Stimulated activated CD8-positive, alpha-beta memory T cell treated with anti-CD3 and anti-CD28 coated beads, Interleukin-4, amount 100 ng/mL, for 24 hours (primary cell): ENCODE measurements at places on chromosomes 13 and 19.

- DNase-seq, result no peak
These were observed 2385.0 kb downstream of the PCDH9 start for GRCh38 chr13:64845110-64845509.

GRCh38 chr13:113907635-113908617 lies 44.0 kb upstream of the GAS6 start:
- DNase-seq, result no peak

GRCh38 chr19:34228347-34228746 lies 26.0 kb upstream of the GARRE1 start:
- no peak for DNase-seq

DNA sequence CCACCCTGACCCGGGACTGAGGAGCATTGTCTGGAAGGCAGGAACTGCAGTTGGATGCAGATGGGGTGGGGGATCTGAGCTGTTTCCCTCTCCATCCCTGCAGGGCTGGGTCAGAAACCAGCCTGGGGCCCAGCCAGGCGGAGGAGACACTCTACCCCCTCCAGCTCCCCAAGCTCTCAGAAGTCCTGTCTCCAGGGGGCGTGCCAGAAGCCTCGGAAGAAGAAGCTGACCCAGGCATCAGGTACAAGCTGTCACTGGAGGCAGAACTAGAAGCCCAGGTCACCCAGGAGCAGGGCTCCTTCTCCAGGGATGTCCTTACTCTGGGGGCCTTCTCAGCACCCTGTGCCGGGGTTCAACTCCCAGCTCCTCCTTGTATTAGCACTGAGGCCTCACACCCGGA lies 15.5 kb downstream of the SIX5 start:
- no peak for DNase-seq

DNA sequence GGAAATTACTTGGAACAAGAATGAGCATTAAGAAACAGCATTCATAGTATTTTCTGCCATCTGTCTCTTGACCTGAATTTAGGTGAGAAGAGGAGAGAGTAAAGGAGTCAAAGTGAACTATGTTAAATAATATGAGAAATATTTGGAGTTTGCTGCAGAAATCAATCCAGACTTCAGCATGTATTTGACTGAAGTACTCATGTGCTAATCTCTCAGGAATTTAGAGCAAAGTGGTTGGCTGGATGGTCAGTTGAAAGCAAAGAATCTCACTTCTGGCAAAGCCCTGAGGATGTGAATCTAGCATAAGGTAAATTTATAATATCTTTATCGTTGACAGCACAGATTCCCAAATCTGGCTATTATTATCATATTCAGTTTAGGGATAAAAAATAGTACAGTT lies 394.3 kb downstream of the PCDH17 start:
- DNase-seq, result no peak

- DNase-seq, result no peak
These were observed 120.0 kb upstream of the RNF113B start for GRCh38 chr13:98297051-98297450.

DNA sequence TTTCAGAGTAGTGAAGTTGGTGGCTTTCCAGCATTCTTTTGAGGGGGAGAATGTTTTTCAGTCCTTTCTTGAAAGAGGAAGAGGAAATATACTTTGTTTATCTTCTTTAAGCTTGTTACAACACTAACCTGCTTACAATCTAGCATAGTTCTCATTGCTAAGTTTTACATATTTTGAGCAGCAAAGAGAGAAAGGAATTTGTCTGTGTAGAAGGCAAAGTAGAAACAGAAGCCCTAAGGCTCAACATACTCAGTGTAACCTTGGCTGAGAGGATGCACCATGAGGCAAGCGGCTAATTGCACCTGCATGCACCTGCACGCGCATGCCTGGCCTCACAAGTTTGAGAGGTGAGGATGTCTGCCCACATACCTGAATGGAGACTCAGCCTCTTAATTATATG lies 2.2 kb downstream of the FRY start:
- DNase-seq, result no peak

- DNase-seq, result no peak
These were observed 35.0 kb upstream of the PNMA8B start for GRCh38 chr19:46530636-46531035.

DNA sequence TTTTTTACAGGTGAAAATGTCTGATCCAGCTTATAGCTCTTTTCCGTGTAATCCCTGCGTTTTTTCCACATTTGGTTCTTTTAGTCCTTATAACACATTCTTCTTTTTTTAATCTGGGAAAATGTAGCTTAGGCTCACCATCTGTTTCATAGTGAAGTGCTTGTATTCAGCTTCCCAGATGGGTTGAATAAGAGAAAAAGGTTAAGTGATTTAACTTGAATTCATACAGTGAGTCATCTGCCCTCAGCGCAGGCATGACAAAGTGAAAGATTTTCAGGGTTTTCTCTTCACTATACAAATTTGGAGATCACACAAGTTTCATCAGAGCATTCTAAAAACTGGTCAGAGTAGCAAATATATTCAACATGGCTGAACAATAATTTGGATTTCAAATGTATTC lies 224.8 kb downstream of the SPRY2 start:
- DNase-seq, result no peak

- DNase-seq, result no peak
These were observed 8.3 kb downstream of the PIAS4 start for GRCh38 chr19:4015705-4016402.

DNA sequence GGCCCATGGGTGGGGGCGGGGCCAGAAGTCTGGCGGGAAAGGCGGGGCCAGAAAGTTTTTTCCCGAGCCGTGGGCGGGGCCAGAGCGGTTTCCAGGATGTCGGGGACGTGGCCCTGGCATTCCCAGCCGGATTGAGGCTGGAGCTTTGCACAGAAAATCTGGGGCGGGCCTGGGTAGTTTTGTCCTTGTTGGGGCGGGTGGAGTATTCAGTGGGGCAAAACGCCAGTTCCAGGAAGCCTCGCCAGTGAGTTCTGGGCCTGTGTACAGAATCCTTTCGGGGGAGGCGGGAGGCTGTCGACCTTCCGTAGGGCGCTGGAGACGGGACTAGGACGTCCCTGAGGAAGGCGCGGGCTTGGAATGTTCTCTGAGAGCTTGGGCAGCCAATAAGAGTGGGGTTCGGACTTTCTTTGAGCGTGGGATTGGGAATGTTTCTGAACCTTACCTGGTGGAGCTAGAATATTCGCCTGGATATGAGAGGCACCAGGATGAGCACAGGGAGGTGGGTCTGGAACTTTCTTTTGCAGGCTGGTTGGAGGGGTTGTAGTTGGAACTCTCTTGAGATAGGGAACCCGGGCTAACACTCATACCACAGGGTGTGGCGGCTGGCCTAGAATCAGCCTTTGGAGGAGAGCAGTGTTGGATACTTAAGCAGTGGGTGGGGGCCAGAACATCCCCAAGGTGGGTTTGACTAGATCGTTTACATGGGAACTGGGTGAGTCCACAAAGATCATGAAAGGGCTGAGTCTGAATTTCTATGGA lies 1.3 kb downstream of the CCDC9 start:
- no peak for DNase-seq

DNA sequence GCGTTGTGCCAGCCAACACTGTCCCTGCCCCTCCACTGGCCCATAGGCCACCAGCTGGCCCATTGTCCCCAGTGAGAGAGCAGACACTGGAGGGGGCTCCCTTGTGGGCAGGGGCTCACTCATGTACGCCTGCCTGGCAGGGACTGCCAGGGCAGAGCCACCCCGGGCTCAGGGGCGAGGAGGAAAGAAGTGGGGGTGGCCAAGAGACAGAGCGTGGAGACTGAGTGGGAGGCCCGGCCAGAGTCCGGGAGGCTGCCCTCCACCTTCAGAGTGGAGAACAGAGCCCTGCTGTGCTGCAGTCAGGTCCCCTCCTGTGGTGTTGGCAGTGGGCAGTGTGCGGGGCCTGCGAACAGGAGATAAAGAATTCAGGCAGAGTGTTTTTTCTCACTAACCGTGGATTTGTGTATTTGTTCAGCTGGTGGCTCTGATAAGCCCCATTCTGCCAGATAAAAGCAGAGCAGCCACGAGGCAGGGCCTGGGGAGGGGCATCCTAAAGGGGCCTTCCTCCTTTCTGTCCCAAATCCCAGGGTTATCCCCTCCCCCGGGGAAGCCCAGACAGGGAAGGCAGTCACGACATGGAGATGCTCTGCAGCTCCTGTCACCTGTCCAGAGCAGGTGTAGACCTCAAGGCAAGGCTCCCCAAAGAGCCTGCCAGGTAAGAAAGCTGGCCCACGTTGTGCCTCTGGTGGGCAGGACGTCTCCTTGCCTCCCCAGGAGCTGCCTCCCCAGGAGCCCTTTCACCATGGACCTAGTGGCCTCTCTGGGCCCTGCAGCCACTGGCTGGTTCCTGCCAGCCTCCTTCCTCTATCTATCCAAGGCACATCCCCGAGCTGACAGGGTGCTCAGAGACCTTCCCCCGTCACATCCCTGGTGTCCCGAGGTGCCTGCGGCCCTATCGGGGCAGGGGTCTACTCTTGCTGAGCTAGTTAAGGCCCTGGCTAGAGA lies 33.0 kb downstream of the LYL1 start:
- DNase-seq, result no peak

DNA sequence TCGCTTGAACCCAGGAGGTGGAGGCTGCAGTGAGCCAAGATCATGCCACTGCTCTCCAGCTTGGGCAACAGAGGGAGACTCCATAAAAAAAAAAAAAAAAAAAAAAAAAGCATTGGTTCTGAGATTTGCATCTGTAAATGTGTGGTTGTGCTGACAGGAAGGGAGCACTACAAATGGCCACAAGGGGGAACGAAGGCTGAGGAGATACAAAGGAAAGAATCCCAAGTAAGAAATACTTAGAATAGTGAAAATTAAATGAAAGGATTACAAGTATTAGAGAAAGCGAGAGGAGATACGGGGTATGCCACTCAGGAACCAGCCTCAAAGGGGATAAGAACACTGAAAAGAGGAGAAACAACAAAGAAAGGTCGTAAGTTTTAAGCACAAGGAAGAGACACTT lies 284.9 kb downstream of the KLF12 start:
- no peak for DNase-seq

- DNase-seq, result no peak
These were observed 51.2 kb downstream of the MBD3L2B start for GRCh38 chr19:6970021-6970420.

- DNase-seq, result no peak
These were observed 284.0 kb downstream of the OXGR1 start for GRCh38 chr13:96710166-96710862.

DNA sequence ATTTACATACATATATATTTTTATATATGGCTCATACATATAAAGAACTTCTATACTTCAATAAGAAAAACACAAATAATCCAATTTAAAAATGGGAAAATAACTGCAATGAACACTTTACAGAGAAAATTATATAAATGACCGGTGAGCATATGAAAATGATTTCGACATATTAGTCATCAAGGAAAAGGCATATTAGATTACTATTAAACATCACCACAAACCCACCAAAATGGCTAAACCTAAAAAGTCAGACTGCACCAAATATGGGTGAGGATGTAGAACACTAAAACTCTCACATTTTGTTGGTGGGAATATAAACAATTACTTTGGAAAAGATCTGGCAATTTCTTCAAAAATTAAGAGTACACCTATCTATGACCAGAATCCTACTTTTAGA lies 316.2 kb downstream of the ENOX1 start:
- DNase-seq, result no peak

DNA sequence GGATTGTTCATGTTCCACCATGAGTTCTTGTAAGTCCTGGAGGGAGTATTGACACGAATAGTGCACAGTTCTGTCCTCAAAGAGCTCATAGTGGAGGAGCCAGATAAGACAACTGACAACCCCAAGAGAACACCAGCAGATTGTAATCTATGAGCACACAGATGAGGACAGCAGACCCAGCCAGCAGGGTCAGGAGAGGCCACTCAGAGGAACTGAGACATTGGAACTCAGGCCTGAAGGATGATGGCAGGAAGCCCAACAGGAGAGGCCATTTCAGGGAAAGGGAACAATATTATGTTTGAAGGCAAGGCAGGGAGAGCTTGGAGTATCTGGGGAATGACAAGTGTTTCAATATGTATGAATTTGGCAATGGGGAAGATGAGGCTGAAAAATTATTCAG lies 63.7 kb upstream of the IPO5 start:
- DNase-seq, result no peak

DNA sequence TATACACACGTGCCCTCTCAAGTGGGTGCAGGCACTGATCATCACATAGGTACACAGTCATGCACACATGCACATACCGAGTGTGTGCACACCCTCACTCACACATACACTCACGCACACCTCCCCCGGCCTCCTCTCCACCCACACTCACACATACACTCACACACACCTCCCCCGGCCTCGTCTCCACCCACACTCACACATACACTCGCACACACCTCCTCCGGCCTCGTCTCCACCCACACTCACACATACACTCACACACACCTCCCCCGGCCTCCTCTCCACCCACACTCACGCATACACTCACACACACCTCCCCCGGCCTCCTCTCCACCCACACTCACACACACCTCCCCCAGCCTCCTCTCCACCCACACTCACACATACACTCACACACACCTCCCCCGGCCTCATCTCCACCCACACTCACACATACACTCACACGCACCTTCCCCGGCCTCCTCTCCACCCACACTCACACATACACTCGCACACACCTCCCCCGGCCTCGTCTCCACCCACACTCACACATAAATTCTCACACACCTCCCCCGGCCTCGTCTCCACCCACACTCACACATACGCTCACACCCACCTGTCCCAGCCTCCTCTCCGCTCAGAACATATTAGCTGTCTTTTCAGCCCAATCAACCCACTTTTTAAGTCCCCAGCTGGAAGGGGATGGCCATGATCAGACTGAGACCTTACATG lies 105.2 kb upstream of the VSTM2B start:
- DNase-seq, result no peak

GRCh38 chr19:18173054-18173571 lies 500 bp upstream of the IFI30 start:
- DNase-seq, result no peak

DNA sequence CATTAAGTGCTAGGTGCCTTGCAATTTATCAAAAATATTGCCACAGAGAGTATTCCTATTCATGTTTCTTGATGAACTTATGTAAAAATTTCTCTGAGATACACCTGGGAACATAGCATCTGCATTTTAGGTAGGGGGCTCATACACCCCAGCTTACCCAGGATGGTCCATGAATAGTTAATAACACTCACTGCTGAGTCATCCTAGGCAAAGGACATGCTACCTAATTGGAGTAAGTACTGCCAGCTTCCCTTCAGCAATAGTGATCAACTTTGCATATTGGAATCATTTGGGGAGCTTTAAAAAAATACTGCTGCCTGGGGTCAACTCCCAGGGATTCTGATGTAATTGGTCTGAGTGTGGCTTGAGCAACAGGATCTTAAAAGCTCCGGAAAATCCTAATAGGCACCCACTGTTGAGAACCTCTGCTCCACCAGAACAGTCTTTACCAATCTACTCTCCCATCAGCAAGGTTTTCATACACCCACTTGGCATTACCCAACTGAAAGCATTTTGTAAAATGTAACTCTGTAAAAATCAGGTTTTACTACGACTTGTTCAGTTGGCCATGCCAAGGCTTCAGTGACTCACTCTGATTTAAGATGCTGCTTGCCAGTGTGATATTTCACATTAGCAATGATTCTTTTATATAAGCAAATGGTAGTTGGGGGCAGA lies 67.2 kb upstream of the FNDC3A start:
- no peak for DNase-seq

DNA sequence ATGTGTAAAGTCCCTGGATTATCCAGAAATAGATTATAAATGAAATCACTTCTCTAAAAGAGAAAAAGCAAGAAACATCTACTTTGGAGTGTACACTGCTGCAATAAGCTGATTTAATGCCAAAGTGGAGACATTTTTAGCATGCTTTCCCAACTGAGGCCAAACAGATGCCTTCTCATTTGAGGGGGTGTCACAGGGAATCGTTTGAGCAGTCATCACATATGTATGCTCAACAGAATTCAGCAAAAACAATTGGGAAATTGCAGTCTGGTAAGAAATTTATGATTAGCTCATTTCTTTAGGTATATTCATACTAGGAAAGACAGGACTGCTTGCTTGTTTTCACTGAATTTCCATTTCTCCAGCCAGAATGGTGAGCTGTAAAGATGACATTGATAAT lies 27.3 kb upstream of the TPP2 start:
- no peak for DNase-seq
